Renal cortex interstitium (tissue), 15 donors: ENCODE measurements at places on chromosomes 3 and 15.

GRCh38 chr3:10518506-10519150 lies 13.2 kb upstream of the ATP2B2 start:
- DNase-seq = no peak

- DNase-seq = no peak
These were observed 13.8 kb downstream of the HDAC11 start for GRCh38 chr3:13493867-13494441.

GRCh38 chr3:158918451-158918850 lies 116.6 kb downstream of the MFSD1 start:
- DNase-seq = no peak

DNA sequence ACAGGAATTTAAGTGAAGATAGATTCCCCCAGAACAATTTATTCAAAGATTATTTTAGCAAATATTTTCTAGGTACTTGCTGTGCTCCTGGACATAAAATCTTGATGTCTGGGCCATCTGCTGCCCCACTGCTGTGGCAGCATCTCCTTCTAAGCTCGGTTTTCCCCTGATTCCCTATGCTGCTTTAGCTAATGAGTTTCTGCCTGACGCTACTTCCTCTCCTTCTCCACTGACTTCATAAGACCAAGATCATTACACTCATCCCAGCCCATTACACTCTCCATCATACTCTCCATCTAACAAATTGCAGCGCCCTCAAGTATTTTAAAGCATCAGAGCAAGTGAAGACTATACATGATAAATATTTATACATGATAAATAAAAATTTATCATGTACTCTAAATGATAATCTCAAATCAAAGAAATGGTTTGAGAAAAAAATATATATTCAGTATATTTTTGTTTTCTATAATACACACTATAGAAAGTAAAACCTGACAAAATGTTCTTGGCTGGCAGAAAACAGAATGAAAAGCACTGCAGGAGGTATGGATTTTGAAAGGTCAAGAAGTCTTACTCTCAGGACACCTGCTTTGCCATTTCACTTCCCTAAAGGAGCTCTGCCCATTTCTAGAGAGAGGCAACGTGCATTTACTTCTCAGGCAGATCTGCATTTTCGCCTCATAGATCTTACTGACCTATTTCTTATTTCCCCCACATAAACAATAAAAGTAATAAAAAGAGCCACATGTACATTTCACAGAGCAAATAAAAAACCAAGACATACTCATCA lies 232.0 kb downstream of the KCNMB2 start:
- DNase-seq = no peak

- DNase-seq = no peak
These were observed 19.2 kb upstream of the RAD18 start for GRCh38 chr3:8982509-8982908.

GRCh38 chr3:102193255-102193654 lies 241.6 kb upstream of the ZPLD1 start:
- no peak for DNase-seq
